ENCODE measurements at places on chromosomes 2 and 18. TPM values are rescaled to one million over a fixed set of nuclear protein-coding genes. Genes with fewer than 3 reads are reported as not detected.

- DNase-seq = no peak
Measured at GRCh38 chr2:101516823-101517690, 42.1 kb upstream of the RFX8 start.

Gene AKAIN1
- not detected for total RNA-seq

DNA sequence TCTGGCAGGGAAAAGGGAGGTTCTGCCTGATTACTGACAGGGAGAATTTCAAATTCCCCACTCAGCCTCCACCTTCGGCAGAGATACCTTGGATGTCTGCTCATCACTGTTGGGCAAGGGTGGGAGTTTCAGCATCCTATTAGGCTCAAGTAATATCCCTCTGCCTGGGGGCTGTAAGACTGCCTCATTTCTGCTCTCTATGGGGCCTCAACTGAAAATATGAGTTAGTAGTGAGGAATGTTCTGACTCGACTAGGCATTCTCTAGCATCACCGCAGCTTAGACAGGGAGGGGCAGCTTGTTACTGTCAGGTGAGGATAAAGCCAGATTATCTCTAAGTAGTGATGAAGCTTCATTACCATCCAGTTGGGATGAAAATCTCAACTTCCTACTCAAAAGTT is 87.7 kb upstream of the LRP1B start:
- no peak for DNase-seq

Gene ARHGAP28
- total RNA-seq = 17.9 TPM

Gene SLC35F6
- total RNA-seq = 39.9 TPM

- no peak for DNase-seq
Measured at GRCh38 chr2:27256855-27257454, 5.9 kb downstream of the SLC30A3 start.

GRCh38 chr18:55513161-55513560 is 74.8 kb downstream of the TCF4 start:
- no peak for DNase-seq

GRCh38 chr2:196927376-196928225 is 1.1 kb upstream of the PGAP1 start:
- no peak for DNase-seq
